ENCODE measurements at places on chromosomes 13 and 19. TPM values are rescaled to one million over a fixed set of nuclear protein-coding genes. Genes with fewer than 3 reads are reported as not detected.

DNA sequence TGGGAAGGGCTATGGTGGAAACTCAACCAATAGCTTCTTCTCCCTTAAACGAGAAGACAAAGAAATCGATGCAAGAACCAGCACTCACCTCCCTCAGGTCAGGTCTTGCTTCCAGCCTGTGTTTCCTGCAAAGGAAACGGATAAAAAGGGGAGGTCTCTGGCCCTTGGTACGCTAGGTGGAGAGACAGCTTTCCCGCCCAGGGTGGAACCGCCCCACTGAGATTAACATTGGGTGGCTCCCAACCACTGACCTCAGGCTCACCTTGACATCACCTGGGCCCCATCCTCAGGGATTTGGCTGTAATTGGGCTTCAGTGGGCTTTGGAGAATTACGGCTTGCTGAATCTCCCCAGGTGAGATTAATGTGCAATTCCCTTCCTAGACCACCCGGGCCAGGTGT, at the start of gene NLRP7:
Gene NLRP7 (minus strand): TSS at position 150 of the 400 bp plus-strand sequence.
- DNase-seq = no peak

DNA sequence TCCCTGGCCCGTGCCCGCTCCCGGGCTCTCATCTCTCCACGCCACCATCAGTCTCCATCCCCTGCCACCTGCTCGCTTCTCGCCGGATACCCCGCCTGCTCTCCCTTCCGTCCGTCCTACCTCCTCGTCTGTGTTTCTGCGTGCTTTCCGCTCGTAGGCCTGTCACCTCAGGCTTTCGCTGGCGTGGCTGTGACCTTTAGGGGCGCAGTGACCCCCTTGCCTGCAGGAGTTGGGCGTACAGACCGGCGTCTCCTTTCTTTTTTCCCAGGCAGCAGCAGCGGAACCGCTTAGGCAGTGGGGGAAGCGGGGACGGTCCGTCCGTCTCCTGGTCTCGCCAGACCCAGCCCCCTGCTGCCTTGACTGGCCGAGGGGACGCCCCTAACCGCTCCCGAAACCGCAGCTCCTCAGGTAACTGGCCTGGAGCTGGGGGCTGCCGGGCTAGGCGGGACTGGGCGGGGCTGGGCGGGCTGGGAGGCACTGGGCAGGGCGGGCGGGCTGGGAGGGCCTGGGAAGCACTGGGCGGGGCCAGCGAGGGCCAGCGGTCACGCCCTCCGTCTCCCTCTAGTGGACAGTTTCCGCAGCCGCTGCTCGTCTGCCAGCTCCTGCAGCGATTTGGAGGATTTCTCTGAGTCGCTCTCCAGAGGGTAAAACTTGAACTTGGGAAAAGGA, 6.3 kb downstream of the PGLYRP1 start:
- peak; percentile 75 for DNase-seq

- no peak for DNase-seq
Measured at GRCh38 chr19:41172297-41173164, 20.5 kb upstream of the CYP2S1 start.

DNA sequence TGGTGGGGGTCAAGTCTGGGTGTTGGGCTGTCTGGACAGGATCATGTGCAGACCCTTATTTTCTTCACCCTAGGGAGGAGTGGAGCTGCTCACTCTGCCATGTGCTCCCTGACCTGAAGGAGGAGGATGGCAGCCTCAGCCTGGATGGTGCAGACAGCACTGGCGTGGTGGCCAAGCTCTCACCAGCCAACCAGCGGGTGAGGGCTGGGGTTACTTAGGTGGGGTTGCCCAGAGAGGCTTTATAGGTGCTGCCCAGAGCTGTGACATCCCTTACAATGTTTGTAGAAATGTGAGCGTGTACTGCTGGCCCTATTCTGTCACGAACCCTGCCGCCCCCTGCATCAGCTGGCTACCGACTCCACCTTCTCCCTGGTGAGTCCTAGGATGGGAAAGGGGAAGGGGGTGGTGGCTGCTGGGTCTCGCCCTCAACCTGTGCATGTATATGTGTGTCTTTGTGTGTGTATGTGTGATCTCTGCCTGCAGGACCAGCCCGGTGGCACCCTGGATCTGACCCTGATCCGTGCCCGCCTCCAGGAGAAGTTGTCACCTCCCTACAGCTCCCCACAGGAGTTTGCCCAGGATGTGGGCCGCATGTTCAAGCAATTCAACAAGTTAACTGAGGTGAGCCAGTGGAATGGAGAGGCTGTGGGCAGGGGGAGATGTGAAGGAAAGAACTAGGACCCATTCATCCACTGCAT, 5.1 kb downstream of the CHMP2A start:
- no peak for DNase-seq

GRCh38 chr19:632579-633067, 714 bp downstream of the POLRMT start:
- DNase-seq = peak; percentile 39

DNA sequence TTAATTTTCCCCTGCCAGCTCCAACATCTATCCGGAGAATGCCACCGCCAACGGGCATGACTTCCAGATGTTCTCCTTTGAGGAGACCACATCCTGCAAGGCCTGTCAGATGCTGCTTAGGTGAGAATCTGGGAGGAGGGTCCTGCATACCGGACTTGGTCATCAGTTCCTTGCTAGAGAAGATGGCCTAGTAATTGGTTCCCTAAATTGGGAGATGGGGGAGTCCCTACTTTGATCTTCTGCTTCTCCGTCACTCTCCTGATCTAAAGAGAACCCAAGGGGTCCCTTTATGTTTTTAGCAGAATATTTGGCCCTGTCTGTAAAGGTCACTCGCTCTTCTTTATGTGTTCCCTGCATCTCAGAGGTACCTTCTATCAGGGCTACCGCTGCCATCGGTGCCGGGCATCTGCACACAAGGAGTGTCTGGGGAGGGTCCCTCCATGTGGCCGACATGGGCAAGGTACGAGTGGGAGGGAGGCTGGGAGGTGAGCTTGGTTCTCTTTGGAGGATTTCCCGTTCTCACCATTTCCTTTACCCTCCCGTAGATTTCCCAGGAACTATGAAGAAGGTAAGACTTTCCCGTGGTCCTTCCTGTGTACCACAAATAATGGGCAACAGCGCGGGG, 54.1 kb upstream of the ADGRE1 start:
- no peak for DNase-seq

PGLYRP1 gene
- not detected for total RNA-seq

MEF2B gene
- not detected for total RNA-seq

PLPP2 gene
- 9.4 TPM for total RNA-seq

ITGBL1 gene
- 0.34 TPM for total RNA-seq

GTF3A gene
- 304 TPM for total RNA-seq

ZNF729 gene
- not detected for total RNA-seq

CGB2 gene
- not detected for total RNA-seq
